Cerebellar nuclear complex (tissue), 1 donor: ENCODE measurements at places on chromosomes 1 and 21.

GRCh38 chr1:15848143-15848928 is 829 bp downstream of the SPEN start:
- no peak for DNase-seq

- no peak for DNase-seq
Measured at GRCh38 chr1:85319491-85319890, 43.1 kb upstream of the BCL10 start.

DNA sequence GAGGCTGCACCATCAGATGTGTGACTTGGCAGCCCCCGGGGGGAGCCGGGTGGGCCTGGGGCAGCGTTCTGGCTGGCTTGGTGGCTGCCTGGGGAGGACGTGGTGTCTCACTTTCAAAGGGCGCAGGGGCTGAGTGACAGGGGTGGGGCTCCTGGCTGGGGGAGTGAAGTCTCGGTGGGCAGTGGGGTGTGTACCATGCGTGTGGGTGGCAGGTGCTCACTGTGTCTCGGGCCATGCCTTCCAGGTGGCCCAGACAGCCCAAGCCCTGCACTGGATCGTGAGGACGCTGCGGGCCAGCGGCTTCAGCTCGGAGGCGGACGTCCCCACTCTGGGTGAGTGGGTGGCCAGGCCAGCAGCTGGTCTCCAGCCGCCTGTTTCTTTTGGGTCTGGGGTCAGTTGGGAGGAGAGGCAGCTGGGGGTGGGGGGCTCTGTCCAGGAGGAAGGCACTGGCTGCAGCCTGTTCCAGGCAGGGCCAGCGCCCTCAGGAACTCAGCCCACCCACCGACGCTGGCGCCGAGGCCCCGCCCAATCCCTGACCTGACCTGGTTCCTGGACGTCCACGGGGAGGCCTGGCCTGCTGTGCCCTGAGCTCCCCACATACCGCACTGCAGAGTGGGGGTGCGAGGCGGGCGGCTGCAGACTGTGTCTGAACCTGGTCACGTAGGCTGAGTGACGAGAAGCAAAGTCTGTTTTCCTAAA is 30.6 kb upstream of the LRRC3 start:
- no peak for DNase-seq

- no peak for DNase-seq
Measured at GRCh38 chr1:14440731-14441130, 157.8 kb upstream of the KAZN start.

DNA sequence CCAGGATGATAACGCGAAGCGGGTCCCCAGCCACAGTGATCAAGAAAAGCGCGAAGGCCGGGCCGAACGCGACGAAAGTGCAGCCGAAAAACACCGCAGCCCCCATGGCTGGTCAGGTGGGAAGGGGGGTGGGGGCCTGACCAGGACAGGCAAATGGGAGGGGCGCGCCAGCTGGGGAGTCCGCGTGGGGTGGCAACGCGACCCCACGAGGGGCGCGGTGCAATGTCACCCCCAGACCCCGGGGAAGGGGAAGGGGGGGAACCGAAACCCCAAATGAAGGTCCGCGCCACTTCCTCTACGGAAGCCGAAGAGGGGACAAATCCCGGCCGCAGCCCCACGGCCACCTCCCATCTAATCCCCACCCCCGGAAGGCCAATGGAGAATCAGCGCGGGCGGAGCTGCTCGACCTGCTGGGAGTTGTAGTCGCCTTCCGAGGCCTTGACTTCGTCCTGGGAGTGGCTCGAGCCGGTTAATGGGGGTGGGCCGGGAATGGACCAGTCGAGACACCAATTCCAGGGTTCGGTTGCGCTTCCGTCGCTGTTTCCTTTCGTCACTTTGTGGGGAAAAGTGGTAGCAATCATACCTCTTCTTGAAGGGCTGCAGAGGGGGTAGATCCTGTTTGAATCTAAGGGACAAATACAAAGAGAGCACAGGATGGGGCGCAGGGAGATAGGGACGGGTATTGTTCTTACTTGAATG is at the start of gene APH1A:
APH1A (minus strand) TSS at position 312 of the 699 bp plus-strand sequence; CDS start at position 106, 206 bp downstream.
- peak; percentile 90 for DNase-seq

DNA sequence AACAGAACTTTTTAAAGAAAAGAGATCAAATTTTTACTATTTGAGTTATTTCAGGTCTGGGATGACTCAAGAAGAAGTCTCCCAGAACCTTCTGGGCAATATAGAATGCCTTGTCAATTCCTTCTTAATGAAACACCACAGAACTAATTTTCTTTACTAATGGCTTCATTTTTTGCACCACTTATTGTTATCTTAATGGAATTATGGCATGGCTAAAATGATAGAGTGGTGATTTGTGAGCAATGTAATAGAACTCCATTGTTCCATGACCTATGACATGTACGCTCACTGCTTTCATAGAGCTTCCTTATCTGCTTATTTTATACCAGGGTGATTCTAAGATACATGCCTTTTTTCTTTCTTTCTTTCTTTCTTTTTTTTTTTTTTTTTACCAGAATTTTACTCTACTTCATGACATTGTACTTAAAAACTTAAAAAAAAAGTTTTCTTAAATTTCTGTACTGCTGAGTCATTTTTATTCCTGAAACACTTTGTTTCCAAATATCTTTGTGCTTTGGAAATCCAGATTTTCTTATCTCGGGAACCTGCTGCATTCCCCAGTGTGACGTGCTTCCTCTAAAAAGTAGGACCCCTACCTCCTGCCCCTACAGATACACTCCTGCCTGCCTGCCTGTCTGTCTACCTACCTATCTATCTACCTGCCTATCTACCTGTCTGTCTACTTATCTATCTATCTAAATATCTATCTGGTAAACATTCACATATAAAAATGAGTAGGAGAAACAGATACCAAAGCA is 284.9 kb downstream of the PBX1 start:
- DNase-seq, result no peak

DNA sequence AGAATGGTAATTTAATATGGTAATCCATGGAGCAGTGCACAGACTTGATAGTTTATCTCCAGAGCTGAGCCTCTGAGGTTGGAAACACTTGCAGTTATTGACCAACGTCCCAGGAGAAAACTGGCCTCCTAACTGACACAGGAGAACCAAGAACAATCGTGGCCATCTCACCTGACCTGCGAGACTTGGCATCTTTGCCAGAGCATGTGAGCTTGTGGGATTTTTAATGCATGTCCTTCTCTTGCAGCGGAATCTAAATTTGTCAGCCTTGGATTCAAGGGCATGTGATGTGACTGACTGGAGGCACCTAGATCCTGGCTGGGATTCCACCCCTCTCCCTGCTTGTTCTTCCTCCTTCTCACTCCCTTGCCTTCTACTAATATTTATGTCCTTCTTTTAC is 27.8 kb upstream of the SLC26A9 start:
- no peak for DNase-seq

DNA sequence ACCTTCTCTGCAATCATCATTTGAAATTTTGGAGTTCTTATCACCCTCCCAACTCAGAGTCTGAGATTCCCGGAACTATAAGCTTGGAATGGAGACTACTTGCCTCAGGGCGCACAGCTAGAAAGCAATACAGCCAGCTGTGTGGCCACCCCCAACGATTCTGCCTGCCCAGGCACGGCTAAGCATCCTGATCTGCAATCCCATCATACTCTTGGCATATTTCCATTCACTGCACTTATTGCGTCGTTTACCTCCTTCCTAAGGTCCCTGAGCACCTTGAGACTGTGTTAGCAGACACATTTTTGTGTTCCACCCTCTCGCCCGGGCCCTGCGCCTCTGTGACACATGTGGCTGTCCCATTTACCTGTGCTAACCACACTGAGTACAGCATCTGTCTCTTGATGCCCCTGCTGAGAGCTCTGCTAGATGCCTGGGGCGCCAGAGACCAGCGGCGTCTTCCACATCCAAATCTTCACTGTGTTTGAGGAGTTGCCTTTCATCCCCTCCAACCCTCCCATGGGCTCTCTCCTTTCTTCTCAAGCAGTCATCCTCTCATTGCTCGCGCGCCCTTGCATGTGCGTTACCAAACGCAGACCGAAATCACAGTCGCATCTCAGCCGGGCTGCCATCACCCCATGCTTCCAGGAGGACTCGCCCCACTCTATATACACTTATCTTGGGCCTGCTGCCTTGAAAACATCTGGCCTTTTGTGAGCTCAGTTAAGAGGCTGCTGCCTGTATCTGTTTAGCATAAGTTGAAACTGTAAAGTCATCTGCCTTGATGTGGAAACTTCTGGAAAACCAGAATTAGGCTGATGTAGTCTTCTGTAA is 3.5 kb upstream of the CLDN19 start:
- no peak for DNase-seq

GRCh38 chr1:80083892-80084291 is 1077.4 kb upstream of the ADGRL4 start:
- no peak for DNase-seq

GRCh38 chr21:27058673-27059605 is 92.1 kb upstream of the ADAMTS5 start:
- DNase-seq, result no peak

GRCh38 chr21:36466061-36466511 is 13.8 kb downstream of the CLDN14 start:
- no peak for DNase-seq

DNA sequence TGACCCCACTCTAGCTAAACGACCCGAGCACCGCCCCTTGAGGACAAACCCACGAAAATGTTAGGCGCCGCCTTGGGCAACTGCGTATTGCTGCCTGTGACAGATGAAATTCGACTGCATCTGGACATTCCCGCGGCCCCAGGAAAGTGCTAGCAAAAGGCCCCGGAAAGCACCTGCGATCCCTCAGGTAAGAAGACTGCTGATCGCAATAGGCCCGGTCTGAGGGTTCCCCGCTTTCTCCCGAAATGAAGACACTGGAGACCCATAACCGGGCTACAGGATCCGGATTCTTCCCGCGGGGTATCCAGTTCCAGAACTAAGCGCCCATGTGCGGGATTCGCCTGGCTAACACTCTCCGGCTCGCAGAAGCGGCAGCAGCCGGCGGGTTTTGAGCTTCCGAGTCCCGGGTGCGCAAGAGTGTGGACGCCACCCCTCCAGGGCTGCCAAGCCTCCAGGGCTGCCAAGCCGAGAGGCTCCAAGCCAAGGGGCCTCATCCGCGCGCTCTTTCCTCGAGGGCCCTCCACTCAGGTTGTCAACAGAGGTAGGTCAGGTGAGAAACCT is 157.9 kb upstream of the NBPF11 start:
- no peak for DNase-seq

DNA sequence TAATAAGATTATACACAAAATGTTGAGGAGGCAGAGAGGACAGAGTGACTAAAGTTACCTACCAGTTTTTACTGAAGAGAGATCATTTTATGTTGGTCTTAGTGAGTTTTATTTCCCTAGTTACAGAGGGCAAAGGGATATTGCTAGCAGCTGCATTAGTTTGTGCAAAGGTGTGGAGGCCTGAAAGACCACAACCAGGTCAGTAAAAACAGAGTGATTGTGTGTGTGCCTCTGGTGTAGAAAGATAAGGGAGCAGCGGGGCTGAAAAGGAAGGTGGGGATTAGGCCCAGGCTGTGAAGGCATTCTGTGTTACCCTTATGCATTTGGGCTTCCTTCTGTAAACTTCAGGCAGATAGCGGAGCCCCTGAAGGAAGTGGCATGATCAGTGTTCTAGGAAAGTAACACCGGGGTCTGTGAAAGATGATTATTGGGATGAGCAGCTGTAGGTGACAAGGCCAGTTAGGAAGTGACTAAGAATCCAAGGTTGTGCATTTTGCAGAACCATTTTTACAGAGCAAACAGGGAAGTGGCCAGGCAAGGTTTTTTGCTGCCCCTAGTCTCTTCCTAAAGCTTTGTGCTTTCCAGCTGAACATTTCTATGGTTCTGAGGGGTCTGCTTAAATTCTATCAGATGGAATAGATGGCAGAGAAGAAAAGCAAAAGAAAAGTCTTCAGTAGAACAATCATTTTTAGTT is 3.7 kb downstream of the GADD45A start:
- DNase-seq, result no peak

- DNase-seq, result no peak
Measured at GRCh38 chr1:40808002-40808401, 24.4 kb downstream of the KCNQ4 start.

DNA sequence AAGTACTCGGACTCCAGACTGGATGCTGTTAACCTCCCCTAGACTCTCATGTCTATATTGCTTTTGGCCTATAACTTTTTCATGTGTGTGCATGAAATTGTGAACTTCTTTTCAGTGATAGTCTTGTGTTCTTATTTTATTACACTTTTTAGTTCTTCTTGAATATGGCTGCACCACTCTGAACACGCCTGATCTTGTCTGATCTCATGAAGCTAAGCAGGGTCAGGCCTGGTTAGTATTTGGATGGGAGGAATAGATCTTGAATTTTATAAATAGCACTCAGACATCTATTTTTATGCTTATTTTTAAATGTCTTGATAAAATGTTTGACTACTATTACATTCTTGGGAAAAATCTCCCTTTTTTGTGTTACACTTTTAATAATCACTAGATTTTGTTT is 22.4 kb downstream of the TCP10L start:
- DNase-seq, result no peak

- no peak for DNase-seq
Measured at GRCh38 chr1:238777551-238777950, 608.8 kb upstream of the CHRM3 start.

DNA sequence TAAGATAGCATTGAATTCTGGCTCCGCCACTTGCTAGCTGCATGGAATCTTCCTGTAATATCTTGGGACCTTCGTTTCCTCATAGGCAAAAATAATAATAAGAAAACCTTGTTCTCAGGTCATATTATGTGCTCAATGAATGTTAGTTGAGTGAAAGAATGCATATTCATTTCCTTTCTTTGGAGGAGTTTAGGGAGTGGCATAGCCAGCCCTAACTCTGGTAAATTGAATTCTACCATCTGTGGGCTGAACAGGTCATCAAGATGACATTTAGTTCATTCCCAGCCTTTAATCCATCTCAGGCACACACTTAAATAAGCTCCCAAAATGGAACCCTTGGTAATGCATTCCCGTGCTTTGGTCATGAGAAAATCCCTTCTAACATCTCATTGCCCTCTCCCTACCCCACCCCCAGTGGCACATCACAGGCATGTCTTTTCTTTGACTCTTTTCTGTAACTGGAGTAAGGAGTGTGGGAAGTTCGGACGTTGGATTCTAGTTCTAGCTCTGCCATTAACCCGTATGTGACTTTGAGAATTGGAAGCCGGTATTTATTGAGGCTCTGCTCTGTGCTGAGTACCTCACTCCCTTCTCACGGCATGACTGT is 13.2 kb upstream of the MYOG start:
- DNase-seq, result no peak

DNA sequence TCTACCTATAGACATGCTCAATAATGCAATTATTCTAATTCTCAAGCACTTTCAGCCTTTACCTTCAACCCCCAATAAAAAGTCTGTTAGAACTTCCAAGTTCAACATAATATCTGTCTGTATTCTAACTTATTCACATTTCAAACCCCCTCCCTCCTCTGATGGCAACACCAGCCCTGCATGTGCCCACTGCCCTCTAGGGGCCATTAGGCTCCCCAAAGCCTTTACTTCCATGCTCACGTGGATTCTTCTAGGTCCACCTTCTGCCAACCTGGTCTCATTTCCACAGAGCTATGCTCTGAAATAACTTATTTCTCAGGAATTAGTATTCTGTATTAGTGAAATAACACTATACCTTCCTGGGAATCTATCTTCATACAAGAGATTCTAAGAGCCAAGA is 22.2 kb upstream of the KPRP start:
- no peak for DNase-seq

- DNase-seq, result no peak
Measured at GRCh38 chr1:84715342-84716019, 25.2 kb upstream of the SSX2IP start.
